Breast epithelium (tissue), 4 donors: ENCODE measurements at places on chromosomes 7 and 10. TPM values are rescaled to one million over a fixed set of nuclear protein-coding genes. Genes with fewer than 3 reads are reported as not detected.

GRCh38 chr10:67401711-67402110, 294.3 kb downstream of the CTNNA3 start:
- no peak for DNase-seq

DNA sequence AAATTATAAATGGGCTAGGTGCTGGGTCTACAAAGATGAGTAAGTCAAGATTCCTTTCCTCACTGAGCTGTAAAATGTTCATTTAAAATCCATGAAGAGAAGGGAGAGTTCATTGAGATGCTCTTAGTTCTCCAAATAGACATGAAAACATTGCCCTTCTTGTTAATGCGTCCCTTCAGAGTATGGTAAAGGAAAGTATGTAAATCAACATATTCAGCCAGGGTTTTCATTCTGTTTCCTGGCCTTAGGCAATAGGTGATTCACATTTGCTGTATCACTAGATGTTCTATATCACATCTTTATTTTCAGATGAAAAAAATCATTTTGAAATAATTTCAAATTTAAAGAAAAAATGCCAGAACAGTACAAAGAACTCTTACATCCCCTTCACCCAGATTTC, 5.4 kb downstream of the ANKIB1 start:
- no peak for DNase-seq

GRCh38 chr7:53218730-53219504, 183.5 kb downstream of the POM121L12 start:
- no peak for DNase-seq

DNA sequence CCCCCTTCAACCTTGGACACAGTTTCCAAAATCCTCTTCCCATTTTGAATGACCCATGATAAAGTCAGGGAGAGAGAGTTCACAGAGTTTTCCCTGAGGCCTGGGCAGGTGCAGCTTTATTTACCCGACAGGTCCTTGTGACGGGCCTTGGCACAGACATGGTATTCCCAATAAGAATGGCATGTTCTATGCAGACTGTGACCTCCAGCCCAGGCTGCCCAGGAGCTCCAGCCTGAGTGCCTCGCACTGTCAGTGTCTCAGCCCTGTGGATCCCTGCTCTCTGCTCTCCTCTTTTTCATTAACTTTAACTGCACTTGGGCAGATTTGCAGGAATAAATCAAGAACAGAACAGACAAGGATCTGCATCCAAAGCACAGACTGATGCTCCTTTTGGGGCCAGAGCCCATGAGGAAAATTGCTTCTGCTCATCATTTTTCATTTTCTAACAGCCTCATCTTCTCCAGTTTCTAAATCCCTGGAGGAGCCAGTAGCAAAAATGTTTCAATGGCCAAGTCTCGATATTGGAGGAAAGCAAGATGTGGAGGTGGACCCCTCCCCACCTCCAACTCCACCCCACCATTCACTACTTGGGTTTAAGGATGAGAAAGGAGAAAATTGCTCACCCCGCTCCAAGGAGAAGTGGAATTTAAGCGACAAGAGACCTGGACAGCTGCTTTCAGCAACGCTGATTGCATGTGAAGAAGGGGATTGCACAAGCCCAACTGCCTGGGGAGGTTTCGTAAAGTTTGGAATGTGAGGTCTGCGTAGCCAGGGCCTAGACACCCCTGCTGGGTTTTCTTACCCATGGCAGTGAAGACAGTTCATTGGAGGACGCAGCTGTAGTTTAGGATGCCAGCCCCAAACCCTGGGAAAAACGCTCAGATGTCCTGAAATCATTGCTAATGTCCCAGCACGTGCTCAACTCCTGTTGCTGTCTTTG, 225.9 kb downstream of the WDR11 start:
- DNase-seq = peak; percentile 70

DNA sequence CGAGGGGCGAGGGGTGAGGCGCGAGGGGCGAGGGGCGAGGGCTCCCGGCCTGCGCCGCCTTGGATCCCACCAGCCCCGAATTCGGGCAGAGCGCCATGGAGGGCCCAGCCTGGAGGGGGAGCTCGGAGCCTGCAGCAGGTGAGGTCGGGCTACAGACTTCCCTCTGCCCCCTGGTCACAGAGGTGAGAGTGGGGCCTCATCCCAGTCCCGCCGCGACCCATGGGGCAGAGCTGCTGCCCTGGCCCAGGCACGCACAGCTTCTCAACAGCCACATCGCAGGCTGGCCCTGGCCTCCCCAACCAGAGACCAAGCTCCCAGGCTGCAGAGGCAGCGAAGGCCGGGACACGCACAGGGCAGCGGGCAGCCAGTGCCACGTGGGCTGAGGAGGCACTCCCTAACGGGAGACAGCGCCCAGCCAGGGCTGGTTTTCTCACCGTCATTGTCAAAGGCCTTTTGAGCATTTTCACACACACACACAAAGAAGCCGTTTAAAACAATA, 191.8 kb downstream of the PTPRN2 start:
- no peak for DNase-seq

GRCh38 chr10:5709865-5710264, 25.2 kb downstream of the TASOR2 start:
- DNase-seq = no peak

DNA sequence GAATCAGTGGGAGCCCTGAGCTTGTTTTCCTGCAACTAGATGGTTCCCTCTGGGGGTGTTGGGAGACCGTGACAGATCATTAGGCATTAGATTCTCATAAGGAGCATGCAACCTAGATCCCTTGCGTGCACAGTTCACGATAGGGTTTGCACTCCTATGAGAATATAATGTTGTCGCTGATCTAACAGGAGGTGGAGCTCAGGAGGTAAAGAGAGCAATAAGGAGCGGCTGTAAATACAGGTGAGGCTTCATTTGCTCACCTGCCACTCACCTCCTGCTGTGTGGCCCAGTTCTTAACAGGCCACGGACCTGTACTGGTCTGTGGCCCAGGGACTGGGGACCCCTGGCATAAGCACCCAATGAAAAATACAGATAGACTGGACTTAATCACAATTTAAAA, 10.7 kb downstream of the SLC26A3 start:
- DNase-seq = no peak

DNA sequence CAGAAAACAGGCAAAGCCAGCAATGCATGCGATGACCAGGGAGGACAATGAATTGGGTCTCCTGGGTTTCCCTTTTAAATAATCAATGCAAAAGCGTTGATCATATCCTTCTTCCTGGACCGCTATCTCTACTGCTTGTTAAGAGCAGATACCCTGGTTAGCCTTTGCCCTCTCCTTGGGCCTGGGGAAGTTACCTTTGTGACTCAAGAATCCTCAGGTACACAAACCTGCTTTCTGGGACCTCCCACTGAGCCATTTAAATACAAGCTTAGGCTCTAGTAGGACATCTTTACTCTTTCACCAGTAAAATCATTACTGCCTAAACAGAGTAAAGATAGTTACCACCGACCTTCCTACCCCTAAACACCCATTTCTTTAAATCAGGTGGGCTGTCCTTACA, 173.9 kb downstream of the WNT2 start:
- DNase-seq = no peak

DNA sequence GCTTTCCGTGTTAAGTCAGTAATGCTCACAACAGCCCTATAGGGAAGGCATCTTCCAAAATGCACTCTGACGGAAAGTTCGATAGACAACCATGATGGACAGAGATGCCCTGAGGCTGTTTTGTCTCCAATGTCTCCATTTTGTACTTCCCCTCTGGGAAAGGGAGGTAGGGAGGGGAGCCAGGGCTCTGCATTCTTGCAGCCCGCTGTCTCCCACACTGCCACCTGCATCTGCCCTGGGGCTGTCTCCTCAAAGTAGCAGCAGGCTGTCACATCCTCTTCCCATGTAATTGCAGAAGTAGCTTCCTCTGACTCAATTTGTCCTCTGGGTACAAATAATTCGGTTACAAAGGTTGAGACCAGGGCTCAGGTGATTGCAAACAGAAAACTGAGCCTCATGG, 131.4 kb downstream of the GPAM start:
- no peak for DNase-seq

The GNAT3 gene
- not detected for total RNA-seq

The RHOBTB1 gene
- total RNA-seq = 13.4 TPM

The SFTPA1 gene
- total RNA-seq = not detected

The DNAJC9 gene
- 24.3 TPM for total RNA-seq
